ENCODE measurements at places on chromosomes 1 and 21. TPM values are rescaled to one million over a fixed set of nuclear protein-coding genes. Genes with fewer than 3 reads are reported as not detected.

Gene PALMD
- 115 TPM for total RNA-seq

Gene NASP
- total RNA-seq: 29.5 TPM

Gene ARHGEF10L
- total RNA-seq: 54.9 TPM

Gene CDC42BPA
- 37.4 TPM for total RNA-seq

Gene PRAMEF14
- total RNA-seq: not detected

Gene MATN1
- not detected for total RNA-seq

Gene S100A5
- not detected for total RNA-seq

Gene BMP8B
- total RNA-seq: 0.40 TPM

All from left ventricle myocardium superior (tissue), 1 donor.